ENCODE measurements at places on chromosomes 2 and 18. TPM values are rescaled to one million over a fixed set of nuclear protein-coding genes. Genes with fewer than 3 reads are reported as not detected.

KLHL41 gene
- total RNA-seq: 2.3 TPM

SERPINB4 gene
- total RNA-seq: not detected

DYNAP gene
- total RNA-seq: not detected

TUBA3D gene
- not detected for total RNA-seq

ITGB6 gene
- 0.16 TPM for total RNA-seq

SOWAHC gene
- 18.4 TPM for total RNA-seq

OTX1 gene
- total RNA-seq: not detected

RNMT gene
- 23.9 TPM for total RNA-seq

PARD3B gene
- 25.9 TPM for total RNA-seq

KLHL29 gene
- 4.5 TPM for total RNA-seq

ADAM23 gene
- total RNA-seq: 0.48 TPM

EGR4 gene
- total RNA-seq: not detected

DPP10 gene
- total RNA-seq: 0.29 TPM

TIGD1 gene
- 5.0 TPM for total RNA-seq

CNGA3 gene
- not detected for total RNA-seq

ZNF385B gene
- total RNA-seq: 4.5 TPM

NT5C1B gene
- not detected for total RNA-seq

RASGRP3 gene
- 23.9 TPM for total RNA-seq

IER3IP1 gene
- 10.4 TPM for total RNA-seq

RESP18 gene
- total RNA-seq: not detected

SIX3 gene
- not detected for total RNA-seq

AGXT gene
- not detected for total RNA-seq

CFC1 gene
- total RNA-seq: not detected

CSRNP3 gene
- total RNA-seq: 10.0 TPM

RAD51AP2 gene
- total RNA-seq: 0.29 TPM

ACADL gene
- 2.5 TPM for total RNA-seq

GAL3ST2 gene
- total RNA-seq: not detected

PAIP2B gene
- 6.9 TPM for total RNA-seq

ADCYAP1 gene
- 1.2 TPM for total RNA-seq

PLGLB1 gene
- 8.8 TPM for total RNA-seq

LOXHD1 gene
- 0.80 TPM for total RNA-seq

HRH4 gene
- not detected for total RNA-seq

All from breast epithelium (tissue), 4 donors.